ENCODE measurements at places on chromosomes 11 and 22.

DNA sequence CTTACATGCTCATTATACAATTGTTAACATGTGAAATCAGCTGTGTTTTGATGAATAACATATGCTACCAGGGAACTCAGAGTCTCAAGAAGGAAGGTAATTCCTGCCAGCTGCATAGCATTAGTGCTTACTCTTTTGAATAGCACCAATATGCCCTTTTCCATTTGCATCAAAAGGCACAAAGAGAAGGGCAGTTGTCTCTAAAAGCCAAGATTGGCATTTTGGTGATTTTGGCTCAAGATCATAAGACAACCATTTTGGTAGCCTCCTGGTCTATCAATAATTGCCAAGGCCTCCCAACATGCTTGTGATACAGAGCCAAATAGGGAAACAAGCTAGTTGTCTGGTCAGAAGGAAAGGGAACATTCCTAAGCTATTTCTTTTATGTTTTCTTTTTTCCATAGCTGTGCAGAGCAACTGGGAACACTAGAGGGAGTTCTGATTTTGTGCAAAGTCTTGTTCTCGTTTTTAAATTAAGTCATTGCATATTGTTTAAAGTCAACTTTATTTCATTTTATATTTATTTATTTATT, 416.7 kb upstream of the CHORDC1 start:
- DNase-seq = no peak

DNA sequence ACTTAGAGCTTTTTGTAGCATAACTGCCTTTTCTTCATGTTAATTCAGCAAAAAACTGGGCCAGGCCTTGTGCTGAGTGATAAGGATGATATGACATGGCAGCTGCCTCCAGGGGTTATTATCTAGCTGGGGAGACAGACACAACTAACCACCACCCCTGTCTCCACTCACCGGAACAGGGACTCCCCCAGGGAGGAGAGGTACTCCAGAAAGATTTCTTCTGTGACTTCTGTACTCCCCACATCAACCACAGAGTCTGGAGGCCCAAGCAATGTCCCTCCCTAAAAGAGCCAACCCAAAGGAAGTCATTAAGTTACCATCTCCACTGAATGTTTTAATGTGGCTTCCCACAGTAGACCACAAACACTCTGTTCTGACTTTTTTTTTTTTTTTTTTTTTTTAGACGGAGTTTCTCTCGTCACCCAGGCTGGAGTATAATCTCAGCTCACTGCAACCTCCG, 14.3 kb upstream of the PMM1 start:
- no peak for DNase-seq

DNA sequence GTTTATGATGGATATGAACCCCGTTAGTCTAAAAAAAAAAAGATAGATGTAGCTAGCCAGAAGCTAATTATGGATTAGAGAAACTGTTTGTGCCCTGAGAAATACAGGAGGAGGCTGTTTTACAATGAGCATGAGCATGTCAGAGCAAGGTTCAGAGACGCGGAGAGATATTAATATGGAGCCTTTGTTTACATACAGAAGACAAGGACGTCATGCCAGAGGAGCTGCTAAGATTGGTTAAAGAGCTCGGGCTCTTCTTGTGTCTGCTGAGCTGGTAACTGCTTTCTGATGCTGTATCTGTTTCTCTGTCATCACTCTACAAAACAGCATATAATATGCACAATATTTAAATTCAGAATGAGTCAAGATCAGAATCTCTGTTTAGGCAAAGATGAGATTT, 24.9 kb upstream of the CCDC89 start:
- DNase-seq = no peak

DNA sequence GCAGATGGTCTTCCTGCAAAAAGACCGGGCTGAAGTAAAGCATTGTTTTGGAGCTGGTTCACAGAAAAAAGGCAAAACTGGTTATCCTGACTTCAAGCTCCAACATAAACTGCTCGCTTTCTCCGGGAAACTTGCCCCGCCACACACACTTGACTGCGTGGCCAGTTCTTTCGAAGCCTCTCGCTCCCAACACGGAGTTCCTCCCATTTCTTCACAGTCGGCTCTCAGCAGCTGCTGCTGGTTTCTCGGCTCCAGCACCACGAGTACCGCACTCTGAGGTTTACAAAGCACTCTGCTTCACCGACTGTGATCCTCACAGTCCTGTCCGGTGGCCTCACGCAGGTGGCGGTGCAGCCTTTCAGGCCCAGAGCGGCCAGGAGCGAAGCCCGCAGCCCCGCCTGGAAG, 264 bp downstream of the CHEK1 start:
- no peak for DNase-seq

DNA sequence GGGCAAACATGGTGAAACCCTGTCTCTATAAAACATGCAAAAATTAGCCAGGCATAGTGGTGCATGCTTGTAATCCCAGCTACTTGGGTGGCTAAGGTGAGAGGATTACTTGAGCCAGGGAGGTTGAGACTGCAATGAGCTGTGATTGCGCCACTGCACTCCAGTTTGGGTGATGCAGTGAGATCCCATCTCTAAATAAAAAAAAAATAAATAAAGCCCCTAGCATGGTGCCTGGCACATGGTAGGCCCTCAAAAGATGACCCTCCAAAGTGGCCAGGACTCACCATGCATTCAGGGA, 74.6 kb downstream of the PTPRJ start:
- no peak for DNase-seq

GRCh38 chr22:38114484-38115398, 4.3 kb upstream of the BAIAP2L2 start:
- peak; percentile 53 for DNase-seq

DNA sequence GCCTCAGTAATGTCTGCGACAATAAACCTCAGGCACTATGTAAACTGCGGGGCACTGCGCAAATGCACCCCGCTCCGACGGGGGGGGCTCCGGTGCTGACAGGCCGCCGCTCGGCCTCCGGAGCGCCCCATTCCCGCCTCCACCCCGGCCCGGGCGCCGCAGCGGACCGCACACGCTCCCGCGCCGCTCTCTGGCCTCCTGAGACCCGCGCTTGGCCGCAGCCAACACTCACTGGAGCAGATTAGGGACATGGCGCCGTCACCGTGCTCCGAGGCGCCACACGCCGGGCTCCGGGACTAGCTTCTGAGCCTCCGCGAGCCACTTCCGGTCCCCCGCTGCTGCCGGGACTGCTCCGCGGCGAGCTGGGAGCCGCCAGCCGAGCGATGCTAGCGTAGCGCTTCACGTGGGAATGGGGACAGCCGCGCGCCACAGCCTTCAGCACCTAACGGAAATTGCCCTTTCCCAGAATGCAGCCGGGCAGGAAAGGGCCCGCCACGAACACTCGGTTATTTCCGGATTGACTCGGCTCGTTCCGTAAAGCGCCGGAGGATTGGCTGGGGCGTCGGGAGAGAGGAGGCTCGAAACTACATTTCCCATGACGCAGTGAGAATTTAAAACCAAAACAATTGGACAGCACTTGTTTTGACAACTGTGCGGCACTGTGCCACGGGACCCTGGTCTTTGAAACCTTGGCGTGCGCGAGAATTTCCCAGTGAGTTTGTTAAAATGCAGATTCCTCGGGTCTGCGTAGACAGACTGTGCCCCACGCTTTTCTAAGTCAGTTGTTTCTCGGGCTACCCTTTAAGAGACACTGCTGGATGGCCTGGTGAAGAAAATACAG, at the start of gene PRPF19:
TSS of gene PRPF19 (minus strand) at position 454 of the 841 bp plus-strand sequence. CDS start at position 251, 203 bp downstream.
- peak; percentile 95 for DNase-seq

DNA sequence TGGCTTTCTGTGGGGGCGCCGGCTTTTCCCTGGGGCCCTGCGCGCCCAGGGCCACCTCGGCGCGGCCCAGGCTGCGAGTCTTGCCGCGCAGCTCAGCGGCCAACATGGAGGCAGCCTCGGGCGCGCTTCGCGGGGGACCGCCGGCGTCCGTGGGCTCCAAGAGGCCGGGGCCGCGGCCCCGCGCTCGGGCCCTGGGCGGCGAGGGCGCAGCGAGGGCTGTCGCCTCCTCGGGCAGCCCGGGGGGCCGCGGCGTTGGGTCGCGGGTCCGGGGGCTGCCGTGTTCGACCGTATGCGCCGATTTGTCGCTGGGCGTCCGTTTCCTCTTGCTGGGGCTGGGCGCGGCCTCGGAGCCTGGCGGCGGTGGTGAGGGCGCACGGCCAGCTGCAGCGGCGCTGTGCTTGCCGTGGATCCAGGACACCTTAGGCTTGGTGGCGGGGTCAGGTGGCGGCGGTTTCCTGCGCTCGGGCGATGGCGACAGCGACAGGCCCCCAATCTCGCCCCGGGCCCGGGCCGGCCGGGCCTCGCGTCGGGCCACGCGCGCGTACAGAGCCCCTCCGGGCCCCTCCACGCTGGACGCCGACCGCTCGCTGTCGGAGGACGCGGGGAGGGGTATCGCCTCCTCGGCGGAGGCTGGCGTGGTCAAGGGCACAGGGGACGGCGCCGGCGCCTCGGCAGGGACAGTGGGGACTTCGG, 11.9 kb downstream of the SCARF2 start:
- DNase-seq = no peak

GRCh38 chr11:47340980-47341775, 11.3 kb downstream of the MYBPC3 start:
- DNase-seq = no peak

- no peak for DNase-seq
Measured at GRCh38 chr11:41446107-41446506, 13.3 kb downstream of the LRRC4C start.

GRCh38 chr11:125454047-125454446, 42.0 kb downstream of the FEZ1 start:
- DNase-seq = no peak

GRCh38 chr11:116512841-116513240, 259.9 kb downstream of the BUD13 start:
- DNase-seq = no peak

GRCh38 chr11:10598816-10599215, 30.4 kb upstream of the LYVE1 start:
- DNase-seq = no peak

DNA sequence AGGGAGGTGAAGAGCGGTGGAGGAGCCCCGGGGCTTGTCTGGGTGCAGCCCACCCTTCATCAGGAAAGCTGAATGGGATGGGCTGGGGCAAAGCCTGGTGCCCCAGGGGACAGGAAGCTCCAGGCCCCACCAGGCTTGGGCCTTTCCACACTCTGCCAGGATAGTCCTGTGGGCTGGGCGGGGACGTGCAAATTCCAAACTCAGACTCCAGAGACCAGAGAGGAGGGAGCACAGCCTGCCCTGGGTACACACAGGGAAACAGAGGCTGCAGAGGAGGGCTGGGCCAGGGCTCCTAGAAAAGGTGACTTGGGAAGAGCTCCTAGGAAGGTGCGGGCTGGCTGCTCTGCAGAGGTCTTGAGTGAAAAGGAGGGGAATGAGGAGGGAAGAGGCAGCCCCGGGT, 124.7 kb downstream of the MED15 start:
- no peak for DNase-seq

- no peak for DNase-seq
Measured at GRCh38 chr11:130418756-130419155, 9.7 kb downstream of the ADAMTS8 start.

DNA sequence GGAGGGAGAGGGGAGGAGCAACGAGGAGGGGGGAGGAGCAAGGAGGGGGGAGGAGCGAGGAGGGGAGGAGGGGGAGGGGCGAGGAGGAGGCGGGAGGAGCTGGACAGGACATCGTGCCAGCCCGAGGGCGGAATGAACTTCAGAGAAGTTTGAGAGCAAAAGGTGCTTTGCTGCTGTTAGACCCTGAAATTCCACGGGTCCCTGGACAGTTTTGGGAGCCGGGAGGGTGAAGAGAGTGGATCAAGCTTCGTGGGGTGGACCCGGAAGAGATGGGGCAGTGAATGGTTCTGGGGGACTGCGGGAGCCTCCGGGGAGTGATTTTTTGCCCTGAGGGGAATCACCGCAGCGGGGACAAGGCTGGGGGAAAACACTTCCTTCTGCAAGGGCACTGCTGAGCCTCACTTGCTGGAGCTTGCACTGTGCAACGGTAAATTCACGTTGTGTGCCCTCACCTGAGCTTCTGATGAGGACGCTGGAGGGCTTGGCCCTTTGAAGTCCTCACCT, 10.7 kb upstream of the NLRP6 start:
- DNase-seq = peak; percentile 56

DNA sequence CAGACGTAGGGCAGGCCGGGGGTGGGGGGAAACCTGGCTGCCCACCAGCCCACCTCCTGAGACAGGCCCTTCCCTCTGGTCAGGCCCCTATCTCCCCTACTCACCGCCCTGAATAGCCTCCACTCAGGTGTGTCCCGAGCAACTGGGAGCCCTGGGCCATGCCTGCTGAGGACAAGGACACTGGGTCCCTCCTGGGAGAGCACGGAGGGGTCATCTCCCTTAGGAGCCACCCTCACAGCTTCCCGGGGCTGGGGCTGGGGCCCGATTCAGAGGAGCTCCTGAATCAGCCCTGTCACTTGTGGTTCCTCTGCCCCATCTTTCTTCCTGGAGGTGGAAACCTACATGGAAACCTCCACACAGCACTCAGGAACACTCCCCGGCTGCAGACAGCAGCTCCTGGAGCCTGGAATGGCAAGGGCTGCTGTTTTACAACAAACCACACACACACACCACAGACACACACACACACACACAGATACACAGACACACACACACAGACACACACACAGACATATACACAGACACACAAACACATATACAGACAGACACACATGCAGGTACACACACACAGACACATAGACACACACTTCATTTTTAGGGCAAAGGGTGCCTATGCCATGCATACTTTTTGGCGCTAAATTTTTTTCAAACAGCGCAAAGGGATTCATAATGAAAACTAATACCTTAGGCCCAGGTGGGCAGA, 9.6 kb upstream of the EMID1 start:
- DNase-seq = no peak

- no peak for DNase-seq
Measured at GRCh38 chr11:68632802-68633201, 51.5 kb upstream of the GAL start.

GRCh38 chr11:79940974-79941735, 500.3 kb upstream of the TENM4 start:
- DNase-seq = no peak

Data from activated CD4-positive, alpha-beta T cell treated with anti-CD3 and anti-CD28 coated beads for 1 hour (primary cell).